ENCODE measurements at places on chromosomes 5 and 9.

- no peak for DNase-seq
These were observed 398.2 kb upstream of the TRPC7 start for GRCh38 chr5:136763548-136763947.

DNA sequence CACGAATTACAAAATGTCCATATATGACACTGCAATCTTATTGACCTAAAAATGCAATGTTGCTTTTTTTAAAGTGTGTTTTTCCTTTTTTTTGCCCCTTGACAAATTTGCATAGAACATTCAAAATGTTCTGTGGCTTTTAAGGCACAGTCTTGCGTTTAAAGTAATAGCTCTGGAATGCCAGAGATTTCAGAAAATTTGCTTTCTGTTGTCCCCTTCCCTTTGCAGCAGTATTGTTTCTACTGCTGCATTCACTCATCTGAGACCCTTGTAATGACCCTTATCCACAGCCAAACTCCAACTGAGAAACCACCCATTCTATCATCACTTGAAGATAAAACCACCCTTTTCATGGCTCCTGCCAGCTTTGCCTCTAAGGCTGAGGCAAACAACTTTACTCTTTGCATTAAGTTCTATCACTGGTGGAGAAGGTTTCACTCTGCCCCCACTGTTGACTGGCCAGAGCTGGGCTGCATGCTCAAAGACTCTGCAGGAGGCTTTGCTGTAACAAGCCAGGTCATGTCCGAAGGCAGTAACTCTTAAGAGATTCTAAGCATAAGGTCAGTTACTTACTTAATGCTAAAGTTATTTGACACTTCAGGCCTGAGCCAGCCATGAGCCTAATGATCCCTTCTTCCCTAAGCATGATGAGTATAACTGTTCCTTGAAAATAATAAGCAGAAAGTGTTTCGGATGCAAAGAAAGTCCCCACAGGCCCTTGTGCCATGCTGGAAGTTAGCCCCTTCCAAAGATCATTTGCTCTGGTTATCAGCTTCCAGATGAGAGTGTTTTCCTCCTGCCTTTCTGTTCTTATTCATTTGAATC lies 101.9 kb downstream of the CD180 start:
- DNase-seq, result no peak

DNA sequence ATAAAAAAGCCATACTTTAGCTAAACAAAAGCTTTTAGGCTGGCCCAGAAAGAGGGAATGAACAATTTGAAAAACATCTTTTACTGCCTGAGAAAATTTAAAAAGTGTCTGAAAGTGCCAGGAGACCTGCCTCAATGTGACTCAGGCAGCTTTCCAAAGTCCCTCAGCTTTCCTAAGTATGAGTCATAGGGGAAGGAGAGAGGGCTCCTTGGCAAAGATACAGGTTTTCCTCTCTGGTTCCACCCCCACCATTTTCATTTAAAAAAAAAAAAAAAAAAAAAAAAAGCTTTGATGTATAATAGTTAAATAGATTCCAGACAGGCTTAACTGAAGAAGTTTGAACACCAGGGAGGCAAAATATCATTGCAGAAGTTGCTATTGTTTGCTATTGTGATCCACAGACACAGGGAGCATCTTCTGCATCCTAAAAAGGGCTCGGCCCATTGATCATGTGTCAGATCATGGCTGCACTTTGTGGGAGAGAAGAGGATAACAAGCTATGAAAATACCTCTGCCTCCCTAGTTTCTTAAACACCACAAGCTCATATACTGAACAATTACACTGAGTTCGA lies 71.5 kb downstream of the MRPS27 start:
- peak; percentile 80 for DNase-seq

DNA sequence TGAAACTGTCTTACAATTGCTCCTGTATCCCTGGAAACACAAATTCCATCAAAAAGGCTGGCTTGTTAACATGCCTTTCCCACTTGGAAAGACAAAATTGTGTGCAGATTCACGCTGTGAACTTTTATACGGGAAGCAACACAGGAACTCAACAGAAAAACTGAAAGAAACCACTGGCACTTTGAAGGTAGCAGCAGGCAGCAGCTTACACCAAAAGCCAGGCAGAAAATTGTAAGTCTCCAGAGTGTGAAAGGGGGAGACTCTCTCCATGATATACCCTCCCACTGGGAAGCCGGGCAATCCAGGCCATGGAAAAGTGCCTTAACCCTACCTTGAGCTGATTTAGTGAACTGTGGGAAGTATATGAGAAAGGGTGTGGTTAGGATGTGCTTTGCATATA lies 943.7 kb downstream of the CDH18 start:
- no peak for DNase-seq

DNA sequence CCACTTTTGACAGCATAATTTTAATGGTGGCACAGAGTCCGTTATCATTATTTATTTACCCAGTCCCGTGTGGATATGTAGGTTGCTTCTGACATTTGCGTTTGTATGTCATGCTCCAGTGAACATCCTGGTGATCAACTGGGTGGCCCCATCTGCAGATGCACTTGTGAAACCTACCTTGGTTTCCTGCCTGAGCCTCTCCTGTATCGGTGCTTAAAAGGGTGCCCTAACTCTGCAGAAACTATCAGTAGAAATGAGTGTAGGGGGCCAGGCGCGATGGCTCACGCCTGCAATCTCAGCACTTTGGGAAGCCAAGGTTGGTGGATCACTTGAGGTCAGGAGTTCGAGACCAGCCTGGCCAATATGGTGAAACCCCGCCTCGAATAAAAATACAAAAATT lies 92.1 kb upstream of the IER5L start:
- no peak for DNase-seq

- no peak for DNase-seq
These were observed 559 bp downstream of the SLC38A9 start for GRCh38 chr5:55711507-55712022.

- peak; percentile 57 for DNase-seq
These were observed 59.7 kb downstream of the CARTPT start for GRCh38 chr5:71778678-71779276.

GRCh38 chr5:76219636-76220035 lies 136.5 kb downstream of the SV2C start:
- no peak for DNase-seq

DNA sequence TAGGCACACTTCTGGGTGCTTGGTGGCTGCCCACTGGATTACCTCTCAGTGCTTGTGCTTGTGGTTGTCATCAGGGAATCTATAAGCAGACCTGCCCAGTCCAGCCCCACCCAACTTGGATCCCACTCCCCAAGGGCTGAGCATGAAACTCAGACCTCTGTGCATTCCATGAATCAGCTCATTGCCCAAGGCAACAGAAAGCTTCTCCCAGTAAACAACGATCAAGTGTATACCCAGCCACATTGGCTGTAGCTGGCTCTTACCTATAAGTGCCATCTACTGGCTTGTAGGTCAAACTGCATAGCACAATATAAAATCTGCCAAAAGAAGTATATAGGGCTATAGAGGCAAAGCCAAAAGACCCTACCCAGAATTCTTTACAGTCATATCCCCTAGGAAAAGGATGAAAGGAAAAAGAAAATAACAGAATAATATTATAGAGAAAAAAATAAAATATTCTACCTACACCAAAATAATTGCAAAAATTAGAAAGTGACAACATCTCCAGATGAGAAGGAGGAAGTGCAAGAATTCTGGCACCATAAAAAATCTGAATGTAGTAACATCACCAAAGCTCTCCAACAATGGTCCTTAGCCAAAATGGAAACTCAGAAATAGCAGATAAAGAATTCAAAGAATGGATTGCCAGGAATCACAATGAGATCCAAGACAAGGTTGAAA lies 321.0 kb upstream of the TRPC7 start:
- no peak for DNase-seq

GRCh38 chr5:170638051-170638450 lies 134.2 kb downstream of the KCNIP1 start:
- no peak for DNase-seq

- no peak for DNase-seq
These were observed 17.3 kb upstream of the TERT start for GRCh38 chr5:1312206-1312605.

DNA sequence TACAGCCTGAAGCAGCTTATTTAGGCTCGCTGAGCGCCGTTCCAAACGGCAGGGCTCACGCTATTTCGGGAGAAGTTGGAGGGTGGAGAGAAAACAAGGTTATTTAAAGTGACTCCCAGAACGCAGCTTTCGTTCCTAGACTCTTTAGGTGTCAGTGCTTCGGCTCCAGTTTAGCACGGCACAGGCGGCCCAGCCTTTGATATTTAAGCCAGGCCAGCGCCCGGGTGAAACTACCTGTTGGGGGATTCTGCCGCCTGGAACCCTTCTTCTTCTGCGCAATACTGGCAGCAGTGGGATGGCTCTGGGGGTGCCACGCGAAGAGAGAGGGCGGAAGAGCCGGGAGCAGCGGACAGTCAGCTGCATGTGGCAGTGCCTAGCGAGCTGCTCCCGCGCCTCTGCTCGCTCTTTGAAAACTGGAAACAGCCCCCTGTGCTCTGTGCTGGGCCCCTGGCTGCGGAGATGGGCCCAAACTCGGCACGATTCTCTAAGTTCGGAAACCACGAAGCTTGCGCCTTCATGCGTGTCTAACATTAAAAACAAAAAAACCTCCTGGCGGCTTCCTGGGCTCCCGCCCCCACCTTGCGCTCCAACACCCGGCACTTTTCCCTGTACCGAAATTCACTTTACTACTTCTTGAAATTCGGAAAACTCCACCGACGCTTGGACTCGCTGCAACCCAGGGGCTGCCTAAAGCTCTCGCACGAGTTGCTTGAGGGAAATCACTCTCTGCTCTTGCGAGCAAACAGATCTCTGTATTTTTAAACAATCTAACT lies 34.6 kb upstream of the NFIB start:
- peak; percentile 42 for DNase-seq

DNA sequence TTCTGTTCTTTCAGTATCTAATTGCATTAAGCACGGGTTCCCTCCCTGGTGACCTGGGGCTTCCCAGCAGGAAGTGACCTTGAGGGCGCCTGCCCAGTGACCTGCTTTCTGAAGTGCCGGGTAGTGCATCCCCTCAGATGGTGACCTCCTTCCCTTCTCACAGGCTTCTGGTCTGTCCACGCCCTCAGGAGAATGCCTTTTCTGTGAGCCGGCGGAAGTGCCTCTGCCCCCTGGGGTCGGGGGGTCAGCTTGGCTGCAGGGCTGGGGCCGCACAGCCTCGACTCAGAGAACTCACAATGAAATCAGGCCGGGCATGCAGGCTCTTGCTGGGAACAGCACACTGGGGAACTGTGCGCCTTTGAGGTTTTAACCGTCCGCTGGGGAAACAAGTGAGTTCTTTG lies 124.5 kb upstream of the PHYKPL start:
- no peak for DNase-seq

GRCh38 chr5:168372356-168372946 lies 81.0 kb downstream of the WWC1 start:
- no peak for DNase-seq

GRCh38 chr5:96718635-96719077 lies 56.5 kb downstream of the CAST start:
- DNase-seq, result no peak

DNA sequence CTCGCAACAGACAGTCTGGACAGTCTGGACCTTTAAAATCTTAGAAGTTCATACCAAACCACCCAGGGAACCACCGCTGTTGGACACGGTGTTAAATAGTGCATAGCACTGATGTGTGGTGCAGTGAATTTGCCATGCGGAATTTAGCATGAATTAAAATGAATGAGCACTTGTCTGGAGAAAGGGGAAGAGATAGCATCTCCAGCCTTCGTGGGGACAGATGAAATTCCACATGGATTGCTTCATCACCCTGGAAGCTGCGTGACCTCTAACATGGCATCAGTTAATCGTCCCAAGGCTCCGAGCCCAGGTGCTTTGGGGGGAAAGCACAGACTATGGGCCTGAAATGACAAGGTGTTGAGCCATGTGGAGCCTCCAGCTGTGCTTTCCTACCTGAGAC lies 91.4 kb downstream of the ADAMTS16 start:
- no peak for DNase-seq

- no peak for DNase-seq
These were observed 42.0 kb downstream of the AMBP start for GRCh38 chr9:114035845-114036801.

DNA sequence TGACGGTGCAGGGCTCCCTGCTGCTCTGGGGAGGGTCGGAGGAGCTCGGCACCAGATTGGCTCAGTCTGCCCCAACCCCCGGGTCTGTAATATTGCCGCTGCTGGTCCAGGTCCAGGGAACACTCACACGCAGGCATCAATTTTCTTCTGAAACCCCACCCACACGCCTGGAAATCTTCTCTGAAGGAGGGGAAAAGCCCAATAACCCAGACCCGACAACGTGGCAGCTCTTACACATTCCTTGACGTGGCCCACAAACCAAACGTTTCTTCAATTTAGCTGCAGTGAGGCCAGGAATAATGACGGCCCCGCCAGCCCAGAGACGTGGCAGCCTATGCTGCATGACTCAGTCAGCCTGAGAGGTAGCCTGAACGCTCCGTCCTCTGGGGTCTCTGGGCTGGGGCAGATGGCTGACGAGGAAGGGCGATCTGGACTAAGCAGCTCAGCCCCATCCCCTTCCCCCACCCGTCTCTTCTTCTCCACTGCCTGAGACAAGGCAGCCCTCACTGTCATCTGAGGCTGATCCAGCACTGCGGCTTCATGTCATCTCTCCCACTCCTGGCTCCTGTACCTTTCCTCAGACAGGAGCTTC lies 9.9 kb upstream of the SPARC start:
- DNase-seq, result no peak

DNA sequence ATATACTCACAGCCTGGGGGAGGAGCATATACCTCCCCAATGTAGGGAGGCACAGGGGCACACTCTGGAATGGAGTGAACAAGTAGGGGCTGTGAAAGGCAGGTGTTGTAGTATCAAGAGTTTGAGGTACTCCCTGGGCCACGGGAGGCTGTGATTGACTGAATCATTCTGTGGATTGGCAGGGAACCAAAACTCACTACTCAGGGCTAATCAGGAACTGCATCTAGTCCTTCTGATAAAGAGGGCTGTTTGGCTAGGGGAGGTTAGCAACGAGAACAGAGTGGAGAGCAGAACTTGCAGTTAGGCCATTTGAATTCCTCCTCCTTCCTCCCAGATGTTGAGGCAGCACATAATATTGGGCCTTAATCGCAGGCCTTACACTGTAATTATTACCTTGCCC lies 369.2 kb upstream of the MPDZ start:
- DNase-seq, result no peak

GRCh38 chr5:95317085-95317484 lies 32.2 kb upstream of the MCTP1 start:
- no peak for DNase-seq

DNA sequence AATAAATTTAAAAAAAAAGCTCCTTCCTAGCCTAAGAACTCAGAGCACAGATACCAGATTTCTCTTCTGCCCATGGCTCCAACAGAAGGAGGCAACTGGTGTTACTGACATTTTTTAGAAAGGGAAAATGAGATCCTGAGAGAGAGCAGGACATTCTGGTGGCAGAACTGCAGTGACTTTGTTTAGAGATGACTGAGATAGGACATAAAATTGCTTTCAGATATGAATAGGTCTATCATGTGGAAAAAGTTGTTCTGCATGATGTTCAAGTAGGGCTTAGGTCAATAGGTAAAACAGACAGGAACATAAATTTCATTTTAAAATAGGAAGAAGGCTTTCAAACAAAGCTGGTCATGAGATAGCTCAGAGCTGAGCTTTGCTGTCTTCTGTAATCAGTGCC lies 49.6 kb downstream of the NIPAL4 start:
- DNase-seq, result no peak

All from putamen (tissue), 1 donor.